ENCODE measurements at places on chromosomes 1 and 21. TPM values are rescaled to one million over a fixed set of nuclear protein-coding genes. Genes with fewer than 3 reads are reported as not detected.

- no peak overlapping the region for H3K27ac ChIP-seq
- H3K4me1 ChIP-seq = peaks cover 5% of the 10 kb centered on the region
- no peak overlapping the region for H3K4me3 ChIP-seq
- peaks cover 30% of the 10 kb centered on the region for H3K27me3 ChIP-seq
- no peaks in the 10 kb centered on the region for H3K36me3 ChIP-seq
Observed at GRCh38 chr1:190475421-190476141, 2.1 kb downstream of the BRINP3 start.

GRCh38 chr1:47175227-47175934, 14.5 kb downstream of the PDZK1IP1 start:
- H3K27ac ChIP-seq = no peak overlapping the region
- peaks cover 10% of the 10 kb centered on the region for H3K4me1 ChIP-seq
- DNase-seq = peak; percentile 69
- no peak overlapping the region for H3K4me3 ChIP-seq
- H3K27me3 ChIP-seq = peaks cover 25% of the 10 kb centered on the region
- H3K36me3 ChIP-seq = no peaks in the 10 kb centered on the region

- H3K27ac ChIP-seq = no peak overlapping the region
- no peaks in the 10 kb centered on the region for H3K27me3 ChIP-seq
- DNase-seq = no peak
- no peak overlapping the region for H3K4me3 ChIP-seq
- no peaks in the 10 kb centered on the region for H3K4me1 ChIP-seq
Observed at GRCh38 chr1:29550119-29550841, 314.0 kb downstream of the PTPRU start.

- no peak for DNase-seq
- H3K4me3 ChIP-seq = no peak overlapping the region
- H3K27me3 ChIP-seq = no peaks in the 10 kb centered on the region
Observed at GRCh38 chr1:101875891-101876290, 120.8 kb downstream of the OLFM3 start.

- DNase-seq = peak; percentile 22
- no peaks in the 10 kb centered on the region for H3K36me3 ChIP-seq
- no peaks in the 10 kb centered on the region for H3K4me1 ChIP-seq
- H3K4me3 ChIP-seq = no peak overlapping the region
Observed at GRCh38 chr1:7420470-7421100, 350.5 kb upstream of the VAMP3 start.

The FAM78B gene
- total RNA-seq = 0.15 TPM

The IGSF9 gene
- total RNA-seq = not detected
